ENCODE measurements at places on chromosomes 16 and 17.

DNA sequence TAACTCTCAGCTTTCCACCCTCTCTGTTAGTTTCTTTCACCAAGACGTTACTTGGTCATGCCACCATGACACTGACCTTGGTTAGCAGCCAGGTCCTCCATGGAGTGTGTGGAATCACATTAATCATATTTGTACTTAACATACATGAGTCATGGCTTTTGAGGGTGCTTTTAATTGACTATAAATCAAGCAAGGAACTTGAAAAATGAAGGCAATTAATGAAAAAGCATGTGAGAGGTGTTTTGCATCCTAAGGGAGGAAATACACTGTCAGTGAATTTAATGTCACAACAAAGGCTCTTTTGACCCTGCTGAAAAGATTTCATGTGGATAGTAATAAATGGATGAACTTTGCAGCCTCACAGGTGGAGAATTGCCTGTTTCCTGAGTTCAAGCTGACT, 240.7 kb downstream of the CDH13 start:
- no peak for DNase-seq

DNA sequence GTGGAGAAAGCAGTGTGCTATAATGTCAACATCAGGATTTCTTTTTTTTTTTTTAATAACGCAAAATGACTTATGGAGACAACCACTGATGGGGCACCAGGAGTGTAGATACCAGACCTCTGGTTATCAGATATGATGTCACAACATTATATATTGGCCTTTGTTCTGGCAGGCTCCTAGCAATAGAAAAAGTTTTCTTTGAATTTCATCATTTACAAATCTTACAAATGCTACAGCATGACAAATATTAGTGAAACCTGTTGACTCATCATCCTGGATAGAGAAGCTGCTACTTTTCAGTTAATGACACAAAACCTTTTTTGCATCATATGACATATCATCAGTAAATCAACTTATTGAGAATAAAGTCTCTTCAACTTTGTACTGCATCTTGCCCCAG, 6.1 kb downstream of the THUMPD1 start:
- DNase-seq, result no peak

GRCh38 chr17:49168706-49169105, 36.1 kb downstream of the B4GALNT2 start:
- no peak for DNase-seq

- no peak for DNase-seq
Measured at GRCh38 chr16:83473926-83474650, 333.7 kb upstream of the HSBP1 start.

- no peak for DNase-seq
Measured at GRCh38 chr16:51636920-51637769, 486.1 kb upstream of the SALL1 start.

DNA sequence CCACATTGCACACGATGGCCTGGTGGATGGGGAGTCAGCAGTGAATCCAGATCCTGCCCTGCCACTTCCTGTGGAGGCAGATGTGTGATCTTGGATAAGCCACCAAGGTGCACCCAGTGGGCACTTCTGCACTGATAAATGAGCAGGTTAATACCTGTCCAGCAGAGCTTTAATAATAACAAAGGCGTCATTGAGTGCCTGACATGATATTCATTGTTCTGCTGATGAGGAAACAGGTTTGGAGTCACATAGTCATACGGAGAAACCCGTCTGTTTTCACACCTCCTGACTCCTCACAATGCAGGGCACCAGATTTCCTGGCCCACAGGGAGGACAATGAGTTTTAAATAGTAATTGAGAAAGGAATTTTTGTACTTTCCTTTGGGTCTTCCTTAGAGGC, 324.6 kb upstream of the CDH5 start:
- DNase-seq, result no peak

DNA sequence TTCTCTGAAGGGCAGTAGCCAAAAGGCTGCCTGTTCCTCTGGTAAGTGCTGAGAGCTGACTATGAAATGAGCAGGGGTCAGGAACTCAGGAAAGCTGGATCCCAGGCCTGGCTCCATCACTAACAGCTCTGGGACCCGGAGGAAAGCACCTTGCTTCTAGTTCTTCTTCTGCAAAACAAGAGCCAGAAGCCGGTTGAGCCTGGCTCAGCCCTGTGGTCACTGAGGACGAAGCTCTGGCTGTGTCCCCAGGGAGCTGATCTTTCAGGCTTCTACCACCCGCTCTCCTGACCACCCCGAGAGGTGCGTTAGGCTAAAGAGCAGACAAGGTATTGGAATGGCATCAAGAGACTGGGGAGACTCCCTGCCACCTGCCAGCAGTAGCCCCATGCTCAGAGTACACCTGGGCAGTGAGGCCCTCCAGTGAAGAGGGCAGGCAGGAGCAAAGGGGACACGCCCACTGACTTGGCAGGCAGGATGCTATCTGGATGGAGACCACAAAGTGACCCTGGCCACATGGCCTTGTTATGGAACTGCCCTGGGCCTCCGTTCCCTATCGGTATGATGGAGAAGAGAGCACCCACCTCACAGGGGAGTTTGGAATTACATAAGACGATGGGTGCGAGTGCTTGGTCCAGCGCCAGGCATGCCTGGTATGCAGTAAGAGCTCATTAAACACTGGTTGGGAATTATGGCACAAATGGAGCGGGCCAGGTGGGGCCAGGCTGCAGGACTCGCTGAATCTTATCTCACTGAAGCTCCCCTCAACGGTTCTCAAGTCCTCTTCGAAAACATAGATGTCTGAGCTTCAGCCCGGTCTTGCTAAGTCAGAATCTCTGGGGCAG, 61.4 kb downstream of the COG7 start:
- no peak for DNase-seq

DNA sequence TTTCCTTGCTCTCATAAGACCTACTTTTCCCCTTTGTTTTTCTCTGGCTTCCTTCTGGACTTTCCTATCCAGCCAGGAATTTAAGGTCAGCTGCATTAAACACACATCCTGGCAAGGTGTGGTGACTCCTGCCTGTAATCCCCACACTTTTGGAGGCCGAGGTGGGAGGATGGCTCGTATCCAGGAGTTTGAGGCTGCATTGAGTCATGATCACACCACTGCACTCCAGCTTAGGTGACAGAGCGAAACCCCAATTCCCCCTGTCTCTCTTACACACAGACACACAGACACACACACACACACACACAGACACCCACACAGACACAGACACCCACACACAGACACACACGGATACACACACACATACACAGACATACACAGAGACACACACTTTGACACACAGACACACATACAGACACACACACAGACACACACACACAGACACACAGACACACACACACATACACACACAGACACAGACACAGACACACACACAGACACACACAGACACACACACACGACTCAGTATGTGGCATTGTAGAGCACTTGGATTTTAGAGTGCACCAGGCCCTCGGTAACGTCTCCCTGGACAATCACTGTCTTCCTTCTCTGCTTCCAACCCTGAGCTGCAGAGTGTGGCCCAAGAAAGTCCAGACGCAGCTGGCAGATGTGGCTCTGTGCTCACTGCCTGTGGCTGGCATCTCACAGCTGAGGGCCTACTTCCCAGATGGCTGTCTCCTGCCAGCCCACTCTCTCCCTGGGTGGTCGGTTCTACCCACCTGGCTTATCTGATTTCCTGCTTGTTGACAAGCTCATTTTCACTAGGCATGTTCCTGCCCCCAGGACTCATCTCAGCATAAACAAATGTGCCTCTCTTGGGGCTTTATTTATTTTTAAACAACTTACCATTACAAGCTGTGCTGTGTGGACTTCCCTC, 39.0 kb downstream of the NLRP1 start:
- DNase-seq, result no peak

- DNase-seq, result no peak
Measured at GRCh38 chr16:24692854-24693253, 36.6 kb upstream of the TNRC6A start.

GRCh38 chr16:27461483-27462171, 59.7 kb downstream of the IL21R start:
- peak; percentile 63 for DNase-seq

DNA sequence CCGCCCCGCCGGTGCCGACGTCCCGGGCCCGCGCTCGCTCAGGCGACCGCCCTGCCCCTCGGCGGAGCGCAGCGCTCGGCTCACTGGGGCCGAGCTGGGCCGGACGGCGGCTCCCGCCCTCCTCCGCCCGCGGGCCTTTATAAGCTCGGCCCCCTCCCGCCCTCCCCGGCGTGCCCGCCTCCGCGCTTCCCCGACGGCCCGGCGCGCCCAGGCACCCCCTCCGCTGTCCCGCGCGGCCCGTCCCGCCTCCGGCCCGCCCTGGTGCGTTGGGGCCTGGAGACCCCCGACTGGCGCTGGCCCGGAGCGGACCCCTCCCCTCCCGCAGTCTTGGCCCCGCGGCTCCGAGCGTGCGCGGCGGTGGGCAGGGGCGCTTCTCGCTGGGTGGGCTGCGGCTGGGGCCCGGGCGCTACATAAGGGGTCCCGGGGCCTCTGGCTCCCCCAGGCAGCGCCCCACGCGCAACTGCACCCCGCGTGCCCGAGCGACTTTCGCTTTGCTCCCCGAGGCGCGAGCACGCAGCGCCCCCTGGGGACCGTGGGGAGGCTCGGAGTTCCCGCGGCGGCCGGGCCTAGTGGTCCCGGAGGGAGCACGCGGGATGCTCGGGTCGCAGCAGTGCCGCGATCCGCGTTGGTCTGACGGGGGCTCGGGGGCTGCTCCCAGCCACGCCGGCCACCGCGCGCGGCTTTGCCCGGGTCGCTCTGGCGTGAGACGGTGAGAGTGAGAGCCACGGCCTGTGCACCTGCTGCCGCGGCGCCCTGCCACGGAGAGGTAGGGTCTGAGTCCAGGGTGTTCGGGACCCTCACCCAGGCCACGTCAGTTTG, at the start of gene PIEZO1:
TSS of gene PIEZO1 (minus strand) at position 115 of the 819 bp plus-strand sequence. CDS start 256 bp downstream, outside the sequence.
- peak; percentile 91 for DNase-seq

GRCh38 chr16:27761816-27762215, 211.9 kb downstream of the KATNIP start:
- no peak for DNase-seq

DNA sequence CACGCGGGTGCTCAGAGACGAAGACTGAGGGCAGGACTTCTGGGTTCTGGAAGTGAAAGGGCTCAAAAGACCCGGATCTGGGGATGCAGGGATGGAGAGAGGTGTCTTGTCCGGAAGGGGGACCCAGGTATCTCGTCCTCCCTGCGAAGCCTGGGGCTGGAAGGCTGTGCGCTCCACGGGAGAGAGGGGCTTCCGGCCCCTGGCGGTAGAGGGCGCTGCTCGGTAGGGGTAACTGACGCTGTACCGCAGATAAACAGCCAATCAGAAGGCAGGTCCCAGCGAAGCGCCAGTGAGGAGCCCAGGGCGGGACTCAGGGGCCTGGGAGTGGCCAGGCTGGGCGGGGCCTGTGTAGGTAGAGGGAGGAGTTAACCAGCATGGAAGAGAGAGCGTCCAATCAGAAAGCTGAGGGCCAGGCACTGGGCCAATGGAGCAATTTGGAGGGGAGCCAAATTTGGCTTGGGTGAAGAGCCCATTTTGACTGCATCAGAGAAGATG, 804 bp downstream of the TGFB1I1 start:
- DNase-seq, result peak; percentile 81

GRCh38 chr16:13036600-13036999, 135.2 kb downstream of the SHISA9 start:
- no peak for DNase-seq

DNA sequence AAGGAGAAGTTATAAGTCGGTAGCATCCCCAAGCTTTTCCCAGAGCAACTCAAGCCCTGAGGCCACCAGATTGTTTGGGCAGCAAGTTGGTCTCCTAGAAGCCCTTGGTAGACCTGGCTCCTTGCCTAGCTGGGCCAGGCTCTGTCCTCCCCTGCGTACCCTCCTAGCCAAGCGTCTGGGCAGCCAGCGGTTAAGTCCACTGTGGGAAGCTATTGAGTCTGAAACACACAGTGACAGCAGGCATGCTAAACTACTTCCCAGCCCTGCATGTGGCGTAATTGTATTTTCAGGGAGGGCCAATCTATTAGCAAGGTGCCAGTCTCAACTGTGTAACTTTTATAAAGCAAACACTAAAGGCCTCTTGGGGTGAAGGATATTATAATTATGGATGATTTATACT, 419.1 kb upstream of the RBFOX1 start:
- no peak for DNase-seq

GRCh38 chr16:50708373-50709060, 15.1 kb downstream of the NOD2 start:
- DNase-seq, result no peak

DNA sequence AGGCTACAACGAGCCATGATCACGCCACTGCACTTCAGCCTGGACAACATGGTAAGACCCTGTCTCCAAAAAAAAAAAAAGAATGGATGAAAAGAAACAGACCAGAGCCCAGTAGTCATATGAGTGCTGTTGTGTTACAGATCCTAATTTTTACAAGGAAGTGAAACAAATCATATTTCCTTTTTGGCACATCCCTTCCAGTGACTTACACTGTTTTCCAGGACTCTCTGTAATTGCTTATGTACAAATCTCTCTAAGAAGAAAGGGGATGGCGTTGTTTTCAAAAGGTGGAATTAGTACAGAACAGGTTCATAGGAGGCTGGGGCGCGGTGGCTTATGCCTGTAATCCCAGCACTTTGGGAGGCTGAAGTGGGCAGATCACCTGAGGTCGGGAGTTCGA, 19.8 kb upstream of the ZNF594 start:
- DNase-seq, result no peak

All from 8988T (cell line).